Naive B cell (primary cell): ENCODE measurements at places on chromosomes 7 and 10.

GRCh38 chr10:129046065-129046681, 420.9 kb upstream of the MGMT start:
- H3K36me3 ChIP-seq = no peaks in the 10 kb centered on the region
- no peak overlapping the region for H3K27ac ChIP-seq
- DNase-seq = no peak
- peaks cover 7% of the 10 kb centered on the region for H3K4me1 ChIP-seq
- H3K4me3 ChIP-seq = no peak overlapping the region

- peaks cover 5% of the 10 kb centered on the region for H3K4me1 ChIP-seq
- H3K36me3 ChIP-seq = no peaks in the 10 kb centered on the region
- no peak overlapping the region for H3K4me3 ChIP-seq
- no peak overlapping the region for H3K27ac ChIP-seq
- DNase-seq = peak; percentile 50
Measured at GRCh38 chr10:77710759-77711682, 73.4 kb upstream of the KCNMA1 start.

GRCh38 chr7:77823787-77824186, 25.2 kb downstream of the PHTF2 start:
- H3K4me3 ChIP-seq = peak overlapping the region; percentile 90
- no peak for DNase-seq
- H3K4me1 ChIP-seq = peaks cover 52% of the 10 kb centered on the region
- peaks cover 53% of the 10 kb centered on the region for H3K36me3 ChIP-seq

DNA sequence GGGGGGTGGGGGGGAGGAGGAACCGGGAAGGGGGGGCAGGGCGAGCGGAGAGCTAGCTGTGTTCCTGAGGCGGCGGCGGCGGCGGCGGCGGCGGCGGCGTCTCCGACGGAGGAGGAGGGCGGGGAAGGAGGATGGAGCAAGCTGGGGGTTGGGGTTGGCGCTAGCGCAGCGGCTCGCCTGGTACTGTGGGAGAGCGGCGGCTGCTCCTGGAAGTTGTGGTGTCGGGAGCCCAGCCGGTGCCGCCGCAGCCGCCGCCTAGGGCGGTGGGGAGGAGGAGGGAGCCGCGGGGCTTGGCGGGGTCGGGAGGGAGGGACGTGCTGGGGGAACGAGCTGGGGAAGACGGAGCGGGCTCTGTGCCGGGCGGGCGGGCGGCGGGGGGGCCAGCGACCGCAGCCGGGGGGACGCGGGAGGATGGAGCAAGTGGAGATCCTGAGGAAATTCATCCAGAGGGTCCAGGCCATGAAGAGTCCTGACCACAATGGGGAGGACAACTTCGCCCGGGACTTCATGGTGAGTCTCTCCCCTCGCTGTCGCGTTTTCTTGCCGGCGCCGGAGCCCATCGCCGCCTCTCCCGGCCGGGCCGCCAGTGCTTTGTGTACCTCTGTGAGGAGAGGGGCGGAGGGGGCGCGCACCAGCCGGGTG, at the start of gene PTPN12:
PTPN12 (plus strand) TSS at position 160 of the 642 bp plus-strand sequence; CDS start at position 412, 252 bp downstream.
- peaks cover 37% of the 10 kb centered on the region for H3K4me1 ChIP-seq
- H3K27ac ChIP-seq = peak within 1 kb of the TSS; percentile 95
- H3K4me3 ChIP-seq = peak within 1 kb of the TSS; percentile 99
- DNase-seq = peak; percentile 44
- H3K27me3 ChIP-seq = no peaks in the 10 kb centered on the region

GRCh38 chr10:125124907-125125306, 35.5 kb downstream of the CTBP2 start:
- peaks cover 7% of the 10 kb centered on the region for H3K27me3 ChIP-seq
- H3K27ac ChIP-seq = no peak overlapping the region

DNA sequence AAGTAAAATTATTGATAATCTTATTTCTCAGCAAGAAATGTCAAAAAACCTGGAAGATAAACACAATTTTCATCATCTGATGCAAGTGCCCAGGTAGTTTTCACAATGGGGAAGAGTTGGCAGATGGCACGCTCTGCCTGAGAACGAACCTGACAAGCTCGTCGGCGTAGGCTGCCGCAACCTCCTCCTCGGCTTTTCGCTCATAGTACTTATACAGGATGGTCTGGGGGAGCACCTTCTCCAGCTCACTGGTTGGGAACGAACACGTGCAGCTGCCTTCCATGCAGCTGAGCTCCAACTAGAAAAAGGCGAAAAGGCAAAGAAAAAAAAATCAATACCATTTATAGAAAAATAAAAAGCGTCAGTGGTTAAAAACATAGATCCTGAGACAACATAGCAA, 68.9 kb downstream of the RNF216 start:
- no peak overlapping the region for H3K27ac ChIP-seq
- H3K36me3 ChIP-seq = peaks cover 29% of the 10 kb centered on the region
- no peaks in the 10 kb centered on the region for H3K4me1 ChIP-seq
- H3K27me3 ChIP-seq = no peaks in the 10 kb centered on the region
- no peak for DNase-seq

GRCh38 chr7:148480479-148481146, 110.0 kb upstream of the C7orf33 start:
- no peak for DNase-seq
- no peaks in the 10 kb centered on the region for H3K36me3 ChIP-seq
- H3K27ac ChIP-seq = no peak overlapping the region
- H3K27me3 ChIP-seq = no peaks in the 10 kb centered on the region

- H3K4me3 ChIP-seq = peak overlapping the region; percentile 97
- peaks cover 46% of the 10 kb centered on the region for H3K4me1 ChIP-seq
- H3K27ac ChIP-seq = peak overlapping the region; percentile 99
- no peaks in the 10 kb centered on the region for H3K27me3 ChIP-seq
- peaks cover 10% of the 10 kb centered on the region for H3K36me3 ChIP-seq
- no peak for DNase-seq
Measured at GRCh38 chr7:140697447-140698143, 1.1 kb downstream of the NDUFB2 start.

DNA sequence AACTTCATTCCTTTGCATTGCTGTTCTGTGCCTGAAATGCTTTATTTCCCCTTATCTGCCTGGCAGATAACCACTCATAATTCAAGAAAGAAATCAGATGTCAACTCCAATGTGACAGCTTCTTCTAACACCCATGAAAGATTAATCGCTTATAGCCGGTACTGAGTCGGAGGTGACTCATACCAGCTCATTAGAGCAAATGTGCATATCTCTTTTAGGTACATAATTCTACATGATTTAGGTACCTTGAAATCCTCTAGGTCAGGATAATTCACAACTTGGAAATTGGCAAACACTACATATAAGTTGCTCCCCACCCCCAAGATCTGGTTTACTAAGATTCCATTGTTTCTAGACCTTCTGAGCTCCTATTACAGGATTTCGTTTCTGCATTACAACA, 554.4 kb upstream of the SORCS1 start:
- H3K36me3 ChIP-seq = no peaks in the 10 kb centered on the region
- no peaks in the 10 kb centered on the region for H3K4me1 ChIP-seq
- DNase-seq = no peak
- H3K27me3 ChIP-seq = no peaks in the 10 kb centered on the region
- no peak overlapping the region for H3K4me3 ChIP-seq

DNA sequence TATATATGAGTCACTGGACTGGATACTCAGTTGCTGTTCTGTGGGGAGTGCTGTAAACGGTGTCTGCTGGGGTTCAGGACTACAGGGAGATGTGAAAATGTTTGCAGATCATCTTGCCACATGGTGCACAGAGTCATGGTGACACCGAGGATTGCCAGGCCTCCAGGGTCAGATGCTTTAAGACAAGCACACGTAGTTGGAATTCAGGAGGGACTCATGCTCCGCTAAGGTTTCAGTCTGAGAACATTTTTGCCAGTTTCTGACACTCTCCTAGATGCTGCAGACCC, 211.3 kb downstream of the CXCL12 start:
- no peak for DNase-seq
- no peaks in the 10 kb centered on the region for H3K36me3 ChIP-seq
- no peaks in the 10 kb centered on the region for H3K4me1 ChIP-seq
- no peak overlapping the region for H3K27ac ChIP-seq

DNA sequence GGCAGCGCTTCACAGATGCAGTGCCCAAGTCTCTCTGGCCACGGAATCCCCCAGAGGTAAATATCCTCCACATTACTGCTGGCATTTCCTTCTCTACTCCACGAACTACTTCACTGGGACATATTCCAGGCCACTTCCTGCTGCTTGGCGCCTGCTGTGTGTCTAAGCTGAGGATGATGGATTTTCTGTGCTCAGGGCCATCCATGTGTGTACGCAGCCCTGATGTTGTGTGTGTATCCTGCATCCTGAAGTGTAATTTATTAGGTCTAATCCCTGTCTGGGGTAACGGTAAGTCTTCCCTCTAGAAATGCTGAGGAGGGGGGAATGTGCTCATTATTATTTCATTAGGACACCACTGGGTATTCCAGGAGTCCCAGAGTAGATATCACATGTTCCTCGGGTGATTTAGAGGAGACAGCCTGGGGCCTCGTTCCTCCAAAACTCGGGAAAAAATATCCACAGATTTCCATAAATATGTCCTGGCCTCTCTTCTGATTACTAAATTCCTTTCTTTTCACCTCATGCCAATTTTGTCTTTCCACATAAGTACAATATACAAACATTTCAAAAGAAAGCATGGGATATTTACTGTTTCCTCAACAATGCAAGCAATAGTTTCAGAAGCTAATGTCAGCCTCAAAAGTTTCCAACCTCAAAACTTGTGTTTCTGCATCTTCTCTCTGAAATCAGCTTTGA, 25.5 kb upstream of the HABP2 start:
- no peak overlapping the region for H3K27ac ChIP-seq
- H3K27me3 ChIP-seq = peaks cover 20% of the 10 kb centered on the region
- DNase-seq = no peak
- no peak overlapping the region for H3K4me3 ChIP-seq
- H3K4me1 ChIP-seq = no peaks in the 10 kb centered on the region

DNA sequence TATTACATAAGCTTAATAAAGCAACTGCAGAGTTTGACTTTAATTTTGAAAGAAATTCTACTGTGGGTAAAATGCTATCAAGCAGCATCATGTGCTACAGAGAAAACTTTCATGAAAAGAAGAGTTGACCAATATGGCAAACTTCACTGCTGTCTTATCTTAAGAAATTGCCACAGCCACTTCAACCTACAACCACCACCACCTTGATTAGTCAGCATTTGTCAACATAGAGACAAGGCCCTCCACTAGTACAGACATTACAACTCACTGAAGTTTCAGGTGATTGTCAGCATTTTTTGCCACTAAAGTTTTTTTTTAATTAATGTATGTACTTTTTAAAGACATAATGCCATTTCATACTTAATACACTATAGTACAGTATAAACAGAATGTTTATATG, 350.3 kb downstream of the HPSE2 start:
- no peak overlapping the region for H3K4me3 ChIP-seq
- DNase-seq = no peak
- H3K27ac ChIP-seq = no peak overlapping the region
- H3K27me3 ChIP-seq = peaks cover 12% of the 10 kb centered on the region
- H3K4me1 ChIP-seq = no peaks in the 10 kb centered on the region

GRCh38 chr10:59036311-59037017, 140.0 kb upstream of the PHYHIPL start:
- no peaks in the 10 kb centered on the region for H3K27me3 ChIP-seq
- DNase-seq = no peak
- H3K27ac ChIP-seq = no peak overlapping the region
- no peaks in the 10 kb centered on the region for H3K4me1 ChIP-seq
